Ecto neural progenitor cell (in vitro differentiated cells): ENCODE measurements at places on chromosomes 2 and 18.

DNA sequence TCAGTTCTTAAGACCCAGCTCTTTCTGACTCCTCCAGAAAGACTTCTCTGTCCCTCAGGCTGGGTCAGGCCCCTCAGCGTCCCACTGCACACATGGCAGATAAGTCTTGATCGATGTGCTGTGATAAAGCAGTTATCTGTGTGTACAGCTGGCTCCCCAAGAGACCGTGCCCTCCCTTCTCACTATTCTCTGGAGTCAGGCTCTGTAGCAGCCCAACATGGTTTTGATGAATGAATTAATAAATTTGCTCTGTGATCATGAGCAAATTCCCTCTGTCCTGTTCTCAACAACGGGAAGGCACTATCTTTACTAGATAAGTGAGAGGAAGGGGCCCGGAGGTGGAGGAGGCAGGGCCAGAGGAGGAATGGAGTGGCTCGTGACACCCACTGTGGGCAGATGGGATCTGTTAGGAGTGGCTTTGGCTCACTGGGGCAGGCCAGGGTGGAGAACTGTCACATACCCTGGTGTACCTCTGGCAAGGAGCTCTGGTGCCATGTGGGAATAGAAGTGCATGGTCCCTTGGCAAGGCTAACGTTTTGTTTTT, 48.3 kb downstream of the ZFP36L2 start:
- no peak for DNase-seq

- DNase-seq, result peak; percentile 88
Observed at GRCh38 chr2:85826990-85827878, 61.6 kb downstream of the ST3GAL5 start.

DNA sequence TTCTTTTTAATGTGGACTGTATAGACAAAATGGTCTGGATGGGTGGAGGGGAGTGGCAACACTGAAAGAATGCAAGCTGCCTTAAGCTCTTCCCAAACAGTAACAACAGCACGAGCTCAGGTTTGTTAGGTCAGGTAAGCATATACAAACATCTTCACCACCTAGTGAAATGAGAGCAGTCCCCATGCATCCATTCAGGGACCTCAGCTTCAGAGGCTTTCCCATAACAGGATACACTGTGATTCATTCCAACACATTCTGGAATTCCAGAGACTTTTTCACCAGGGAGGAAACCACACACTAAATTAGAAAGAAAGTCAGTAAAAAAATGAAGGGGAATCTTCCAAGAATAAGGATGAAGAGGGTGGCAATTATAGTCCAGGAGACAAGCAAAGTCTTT, 50.4 kb upstream of the BZW1 start:
- no peak for DNase-seq

DNA sequence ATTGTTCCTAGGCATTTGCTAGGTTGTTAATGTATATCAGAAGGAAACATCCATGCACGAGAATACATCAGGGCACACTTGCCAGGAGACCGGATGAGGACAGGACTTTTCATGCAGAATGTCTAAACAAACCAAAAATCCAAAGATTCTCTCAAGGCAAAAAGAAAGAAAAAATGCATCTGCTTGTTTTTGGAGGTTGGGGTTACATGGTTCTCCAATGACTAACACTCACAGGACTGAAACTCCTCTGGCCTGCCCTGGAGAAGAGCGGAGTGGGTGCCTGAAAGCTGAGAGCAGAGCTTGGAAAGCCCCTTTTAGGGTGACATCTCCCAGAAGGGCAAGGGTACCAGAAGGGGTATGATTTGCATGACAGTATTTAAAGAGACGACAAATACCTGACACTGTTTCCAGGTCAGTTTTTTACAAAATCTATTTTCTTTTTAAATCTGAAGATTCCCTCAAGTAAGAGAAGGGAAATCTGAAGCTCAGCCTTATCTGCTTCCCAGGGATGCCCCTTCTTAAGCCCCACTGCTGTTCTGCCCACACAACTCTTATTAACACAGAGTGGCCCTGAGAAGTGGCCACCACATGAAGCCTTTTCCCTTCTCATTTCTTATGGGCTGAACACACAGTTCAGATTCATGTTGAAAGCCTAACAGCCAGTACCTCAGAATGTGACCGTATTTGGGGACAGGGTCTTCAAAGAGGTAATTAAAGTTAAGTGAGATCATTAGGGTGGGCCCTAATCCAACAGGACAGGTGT, 216.4 kb downstream of the STK39 start:
- DNase-seq, result no peak

DNA sequence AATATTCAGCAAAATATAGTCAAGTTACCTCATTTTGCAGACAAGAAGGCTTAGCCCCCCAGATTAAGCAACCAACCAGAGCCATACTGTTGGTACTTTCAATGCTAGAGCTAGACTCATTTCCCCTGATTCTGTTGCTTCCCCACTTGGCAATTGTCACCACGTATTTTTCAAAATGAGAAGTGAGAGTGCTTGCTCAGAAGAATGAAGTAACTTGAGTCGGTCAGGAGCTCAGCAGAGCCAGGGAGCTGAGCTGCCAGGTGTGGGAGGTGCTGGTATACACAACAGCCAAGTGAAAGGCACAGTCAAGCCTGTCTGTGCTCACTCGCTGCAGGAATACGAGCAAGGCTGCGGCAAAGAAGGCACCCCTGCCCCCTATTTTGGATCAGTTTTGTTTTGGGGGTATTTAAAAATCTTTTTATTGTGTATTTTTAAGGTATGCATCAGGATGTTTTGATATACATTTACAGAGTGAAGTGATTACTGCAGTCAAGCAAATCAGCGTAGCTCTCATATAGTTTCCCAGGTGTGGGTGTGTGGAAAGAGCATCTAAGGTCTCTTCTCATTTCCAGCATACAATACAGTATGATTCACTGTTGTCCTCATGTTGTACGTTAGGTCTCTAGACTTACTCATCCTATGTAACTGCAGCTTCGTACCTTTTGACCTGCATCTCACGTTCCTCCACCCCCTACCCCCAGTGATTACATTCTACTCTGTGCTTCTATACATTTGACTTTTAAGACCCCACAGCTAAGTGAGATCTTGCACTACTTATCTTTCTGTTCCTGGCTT, 62.4 kb downstream of the MRPS9 start:
- DNase-seq, result no peak

DNA sequence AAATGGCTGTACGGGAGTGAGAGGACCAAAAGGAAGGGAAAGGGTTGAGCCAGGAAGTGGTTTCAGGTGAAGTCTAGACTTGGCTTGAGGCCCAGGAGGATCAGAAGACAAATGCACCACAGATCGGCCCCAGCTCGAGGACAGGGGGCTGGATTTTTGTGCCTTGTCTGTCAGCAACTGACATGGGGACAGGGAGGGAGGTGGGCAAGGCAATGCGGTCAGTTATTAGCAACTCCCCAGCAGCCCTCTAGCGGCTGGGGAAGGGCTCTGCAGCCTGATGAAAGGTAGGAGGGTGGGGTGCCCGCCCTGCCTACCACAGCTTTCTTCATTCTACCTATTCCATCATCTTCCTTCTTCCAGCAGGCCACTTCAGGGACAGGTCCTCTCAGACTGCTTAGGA, 50.0 kb downstream of the CPO start:
- peak; percentile 60 for DNase-seq

GRCh38 chr2:202052235-202052634, 18.6 kb downstream of the FZD7 start:
- DNase-seq, result no peak

- no peak for DNase-seq
Observed at GRCh38 chr2:225010804-225011203, 31.5 kb downstream of the DOCK10 start.

- DNase-seq, result no peak
Observed at GRCh38 chr2:152730591-152731333, 12.3 kb downstream of the ARL6IP6 start.

DNA sequence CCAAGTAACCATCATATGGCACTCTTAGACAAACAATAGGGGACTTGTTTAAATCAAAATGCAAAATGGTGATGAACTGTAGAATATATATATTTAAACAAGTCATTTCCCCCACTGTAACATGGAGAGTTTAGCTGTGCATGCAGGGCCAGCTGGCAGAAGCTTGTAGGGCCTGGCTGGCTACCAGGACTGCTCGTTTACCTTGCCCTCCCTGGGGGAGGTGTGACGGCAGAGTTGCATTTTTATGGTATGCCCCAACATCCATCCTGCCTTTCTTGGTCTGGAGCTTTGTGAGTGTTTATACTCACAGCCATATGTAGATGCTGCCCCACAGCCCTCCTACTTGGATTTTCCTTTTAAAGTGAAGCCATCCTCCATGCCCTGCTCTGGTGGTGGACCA, 101.7 kb upstream of the ZFP36L2 start:
- no peak for DNase-seq
